Epithelial cell of prostate (primary cell): ENCODE measurements at places on chromosomes 4 and X.
A peak's percentile ranks its signal among the peaks of the same experiment; 100 is the strongest.

- no peak for DNase-seq
Measured at GRCh38 chr4:176841711-176842112, 49.0 kb upstream of the VEGFC start.

DNA sequence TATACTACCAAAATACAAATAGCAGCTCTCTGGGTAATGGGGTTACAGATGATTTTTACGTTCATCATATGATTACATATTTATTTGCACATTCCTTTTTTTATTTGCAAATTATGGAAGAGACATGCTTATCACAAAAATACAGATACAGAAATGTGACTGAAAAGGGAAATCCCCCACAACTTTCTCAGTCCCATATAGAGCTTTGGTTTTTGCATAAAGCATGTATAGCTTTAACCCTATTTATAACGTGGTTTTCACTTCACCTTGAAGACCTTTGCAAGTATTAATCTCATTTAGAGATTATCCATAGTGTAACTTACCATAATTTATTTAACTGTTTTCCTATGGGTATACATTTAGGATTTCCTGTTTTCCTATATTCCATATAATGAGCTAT is 55.4 kb downstream of the PDK3 start:
- no peak for DNase-seq

GRCh38 chr4:116024954-116025708 is 911.7 kb upstream of the NDST4 start:
- DNase-seq: no peak

- DNase-seq: no peak
Measured at GRCh38 chr4:76733068-76733771, 164.7 kb downstream of the SOWAHB start.

DNA sequence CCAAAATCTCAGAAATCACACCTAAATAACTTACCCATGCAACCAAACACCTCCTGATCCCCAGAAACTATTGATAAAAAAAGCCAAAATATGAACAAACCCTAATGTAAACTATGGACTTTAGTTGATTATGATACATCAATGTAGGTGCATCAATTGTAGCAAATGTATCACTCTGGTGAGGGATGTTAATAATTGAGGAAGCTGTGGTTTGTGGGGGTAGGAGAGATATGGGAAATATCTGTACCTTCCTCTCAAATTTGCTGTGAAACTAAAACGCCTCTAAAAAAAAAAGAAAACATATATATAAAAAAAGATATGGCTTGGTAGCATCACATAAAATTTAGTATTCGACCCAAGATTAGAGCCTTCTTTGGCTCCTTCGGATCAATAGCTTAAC is 144.3 kb upstream of the CPEB2 start:
- DNase-seq: no peak

DNA sequence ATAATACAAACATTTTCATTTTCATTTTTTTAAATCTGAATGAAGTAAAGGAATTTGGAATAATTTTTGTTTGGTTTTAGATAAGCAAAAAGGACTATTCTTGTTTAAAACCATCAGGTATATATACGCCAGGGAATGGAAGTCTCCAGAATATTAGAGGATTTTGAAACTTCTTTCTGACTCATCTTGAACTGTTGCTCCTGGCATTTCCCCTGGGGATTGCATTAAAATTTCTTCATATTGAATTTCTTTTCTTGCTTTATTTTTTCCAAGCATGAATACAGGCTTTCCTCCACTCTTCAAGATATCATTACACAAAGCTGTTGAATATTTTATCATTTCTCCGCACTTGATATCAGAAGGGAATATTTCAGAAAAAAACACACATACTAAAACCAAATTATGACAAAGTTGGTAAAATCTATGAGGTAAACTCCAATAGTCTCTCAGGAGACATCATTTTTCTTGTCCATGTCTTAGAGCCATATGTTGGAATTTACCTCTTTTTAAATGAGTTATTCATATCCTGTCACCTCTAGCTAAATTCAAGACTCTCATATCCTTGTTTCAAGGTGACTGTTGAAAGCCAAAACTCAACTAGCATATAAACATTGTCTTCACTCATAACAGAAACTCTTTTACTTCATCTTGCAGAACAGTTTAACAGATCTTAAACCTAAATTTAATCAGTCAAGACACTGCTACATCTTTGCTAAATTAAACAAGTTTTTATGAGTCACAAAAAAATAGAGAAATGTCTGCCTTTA is 20.7 kb upstream of the CSN1S1 start:
- no peak for DNase-seq

DNA sequence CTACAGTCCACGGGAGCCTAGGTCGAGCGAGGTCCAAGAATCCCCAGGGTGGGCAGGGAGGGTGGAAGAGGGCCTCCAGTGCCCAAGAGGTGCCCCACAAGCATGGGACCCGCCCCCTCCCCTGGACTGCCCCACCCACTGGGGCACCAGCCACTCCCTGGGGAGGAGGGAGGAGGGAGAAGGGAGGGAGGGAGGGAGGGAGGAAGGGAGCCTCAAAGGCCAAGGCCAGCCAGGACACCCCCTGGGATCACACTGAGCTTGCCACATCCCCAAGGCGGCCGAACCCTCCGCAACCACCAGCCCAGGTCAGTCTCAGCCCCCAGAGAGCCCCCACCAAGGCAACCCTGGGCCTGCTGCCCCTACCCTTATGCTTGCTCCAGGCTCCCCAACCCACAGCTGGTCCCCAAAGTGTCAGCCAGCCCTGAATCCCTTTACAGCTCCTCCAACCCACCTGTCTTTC is at the start of gene GATA1:
Gene GATA1 (plus strand): TSS at position 250 of the 460 bp plus-strand sequence. CDS start 4,520 bp downstream, outside the sequence.
- no peak for DNase-seq

DNA sequence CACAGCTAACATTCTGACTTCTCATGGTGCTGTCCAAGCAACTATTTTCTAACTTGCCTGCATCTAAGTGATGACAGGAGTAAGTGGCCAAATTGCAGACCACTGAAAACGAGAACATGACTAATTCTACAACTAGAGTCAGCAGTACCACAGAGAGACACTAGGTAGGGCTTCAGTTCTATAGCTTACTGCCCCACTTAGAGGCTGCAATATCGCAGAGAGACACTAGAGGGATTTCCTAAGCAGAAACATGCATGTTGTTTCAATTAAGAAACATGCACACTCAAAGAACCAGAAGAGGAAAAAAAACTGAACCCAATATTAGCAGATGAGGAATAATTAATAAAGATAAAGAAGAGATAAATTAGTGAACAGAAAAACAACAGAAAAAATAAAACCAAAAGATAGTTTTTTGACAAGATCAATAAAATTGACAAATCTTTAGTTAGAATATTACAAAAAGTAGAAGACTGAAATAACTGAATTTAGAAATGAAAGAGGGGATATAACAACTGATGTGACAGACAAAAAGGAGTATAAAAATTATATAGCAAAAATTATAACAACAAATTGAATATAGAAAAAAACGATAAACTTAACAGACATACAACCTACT is 100.8 kb downstream of the SPIN4 start:
- peak; percentile 27 for DNase-seq

GRCh38 chrX:39815631-39816030 is 282.1 kb downstream of the BCOR start:
- DNase-seq: no peak

DNA sequence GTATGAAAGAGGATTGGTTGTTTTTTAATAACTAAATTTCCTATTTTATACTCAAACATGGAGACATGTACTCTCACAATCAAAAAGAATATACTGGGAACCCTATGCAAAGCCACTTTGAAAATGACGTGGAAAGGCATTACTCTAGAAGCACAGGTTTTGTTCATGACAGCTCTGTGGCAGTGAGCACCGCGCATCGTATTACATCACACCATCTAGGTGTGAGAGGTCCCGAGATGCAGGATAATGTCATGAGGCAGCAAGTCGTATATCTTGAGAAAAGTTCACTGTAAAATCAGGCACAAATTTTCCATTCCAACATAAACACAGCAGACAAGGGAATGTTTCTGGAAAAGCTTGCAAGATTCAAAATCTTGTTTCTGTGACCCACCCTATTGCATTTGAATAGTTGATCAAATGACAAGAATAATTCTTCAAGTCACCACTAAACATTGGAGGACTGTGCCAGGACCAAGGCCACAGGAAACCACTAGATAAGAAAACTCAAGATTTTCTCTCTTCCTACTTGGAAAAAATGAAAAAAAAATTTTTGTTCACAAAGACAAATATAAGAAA is 127.6 kb downstream of the LDB2 start:
- DNase-seq: no peak

DNA sequence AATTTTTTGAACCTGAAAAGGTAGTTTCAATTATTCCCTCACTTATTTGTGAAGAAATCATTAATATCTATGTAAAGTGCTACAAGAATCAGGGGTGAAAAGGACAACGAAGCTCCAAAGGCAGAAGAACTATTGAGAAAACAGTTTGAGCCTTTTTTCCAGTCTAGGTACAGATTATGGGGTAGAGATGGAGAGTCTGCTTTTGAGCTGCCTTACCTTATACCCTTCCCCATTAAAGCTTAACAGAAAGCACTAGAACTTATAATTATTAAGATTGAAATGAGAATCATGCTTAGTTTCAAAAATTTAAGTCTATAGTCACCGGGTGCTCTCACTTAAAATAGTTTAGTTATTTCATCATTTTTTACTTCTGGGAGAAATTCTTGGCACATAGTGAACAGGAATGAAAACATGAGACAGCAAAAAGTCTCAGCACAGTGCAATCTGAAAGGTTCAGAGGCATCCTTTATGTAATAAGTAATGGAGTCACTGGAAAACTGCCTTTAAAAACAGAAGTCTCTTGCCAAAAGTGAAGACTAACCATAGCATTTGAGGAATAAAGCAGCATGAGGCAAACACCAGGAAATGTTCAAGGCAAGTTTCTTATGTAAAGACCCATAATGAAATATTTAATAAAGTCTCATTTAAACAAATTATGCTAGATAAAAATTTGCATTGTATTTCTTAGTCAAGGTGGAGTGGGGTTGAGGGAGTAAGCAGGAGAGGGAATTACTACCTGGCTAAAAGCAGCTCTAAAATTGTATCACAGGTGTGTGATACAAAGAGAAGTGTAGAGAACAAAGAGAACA is 5.1 kb upstream of the DCLK2 start:
- no peak for DNase-seq
